AG04450 (cell line): ENCODE measurements at places on chromosomes 16 and 17. TPM values are rescaled to one million over a fixed set of nuclear protein-coding genes. Genes with fewer than 3 reads are reported as not detected.

GRCh38 chr17:163514-164098 lies 17.8 kb downstream of the DOC2B start:
- DNase-seq, result no peak

- DNase-seq, result peak; percentile 89
Measured at GRCh38 chr17:55433629-55434422, 12.2 kb upstream of the MMD start.

KRTAP2-1 gene
- polyA plus RNA-seq, result not detected in 2 replicates

PYCARD gene
- polyA plus RNA-seq, result 21.8 and 31.0 TPM in 2 replicates
